Urinary bladder (tissue), 4 donors: ENCODE measurements at places on chromosomes 5 and 9. TPM values are rescaled to one million over a fixed set of nuclear protein-coding genes. Genes with fewer than 3 reads are reported as not detected.

DNA sequence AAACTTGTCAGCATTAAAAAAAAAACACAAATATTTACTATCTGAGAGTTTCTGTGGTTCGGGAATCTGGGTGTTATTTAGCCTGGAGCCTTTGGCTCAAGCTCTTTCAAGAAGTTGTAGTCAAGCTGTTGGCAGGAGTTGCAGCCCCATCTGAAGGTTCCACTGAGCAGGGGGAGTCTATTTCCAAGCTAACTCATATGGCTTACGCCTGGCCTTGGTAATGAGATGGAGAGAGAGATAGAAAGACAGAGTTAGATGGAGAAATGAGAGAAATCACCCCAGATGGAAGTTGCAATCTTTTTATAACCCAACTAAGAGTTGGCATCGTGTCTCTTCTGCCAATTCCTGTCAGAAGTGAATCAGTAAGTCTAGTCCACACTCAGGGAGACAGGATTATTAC is 1075.2 kb upstream of the SEMA6A start:
- no peak for DNase-seq

DNA sequence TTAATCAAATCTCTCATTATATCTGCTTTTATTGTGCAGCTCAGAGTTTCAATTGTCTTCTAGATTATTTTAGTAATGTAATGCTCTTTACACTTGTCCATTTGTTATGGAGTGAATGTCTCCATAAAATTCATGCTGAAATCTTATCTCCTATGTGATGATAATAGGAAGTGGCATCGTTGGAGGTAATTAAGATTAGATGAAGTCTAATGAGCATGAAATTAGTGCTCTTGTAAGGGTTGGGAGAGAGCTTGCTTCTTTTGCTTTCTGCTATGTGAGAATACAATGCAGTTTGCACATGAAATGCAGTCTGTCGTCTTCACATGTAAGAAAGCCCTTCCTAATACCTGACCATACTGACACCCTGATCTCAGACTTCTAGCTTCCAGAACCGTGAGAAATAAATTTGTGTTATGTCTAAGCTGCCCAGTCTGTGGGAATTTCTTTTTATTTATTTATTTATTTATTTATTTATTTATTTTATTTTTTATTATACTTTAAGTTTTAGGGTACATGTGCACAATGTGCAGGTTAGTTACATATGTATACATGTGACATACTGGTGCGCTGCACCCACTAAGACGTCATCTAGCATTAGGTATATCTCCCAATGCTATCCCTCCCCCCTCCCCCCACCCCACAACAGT is 1399.2 kb upstream of the CDH6 start:
- DNase-seq, result no peak

DNA sequence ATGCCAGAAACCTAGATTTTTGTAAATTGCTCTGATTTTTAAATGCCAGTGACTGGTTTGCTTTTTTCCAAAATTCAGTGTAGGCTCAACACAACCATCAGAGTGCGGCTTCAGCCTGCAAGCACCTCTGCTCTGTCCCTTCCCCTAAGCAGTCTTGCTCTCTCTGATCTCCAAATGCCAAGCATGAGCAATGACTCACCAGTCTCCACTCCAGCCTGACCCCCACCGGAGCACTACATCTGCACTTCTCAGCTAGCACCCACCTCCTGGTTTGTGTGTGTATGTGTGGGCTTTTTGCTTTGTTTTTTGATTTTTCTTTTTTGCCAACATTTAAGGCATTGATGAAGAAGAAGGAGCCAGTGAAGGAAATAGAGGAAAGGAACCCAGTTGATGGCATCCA is 61.4 kb upstream of the ADRA1B start:
- no peak for DNase-seq

- DNase-seq, result no peak
Observed at GRCh38 chr5:66992547-66992946, 204.1 kb downstream of the CD180 start.

DNA sequence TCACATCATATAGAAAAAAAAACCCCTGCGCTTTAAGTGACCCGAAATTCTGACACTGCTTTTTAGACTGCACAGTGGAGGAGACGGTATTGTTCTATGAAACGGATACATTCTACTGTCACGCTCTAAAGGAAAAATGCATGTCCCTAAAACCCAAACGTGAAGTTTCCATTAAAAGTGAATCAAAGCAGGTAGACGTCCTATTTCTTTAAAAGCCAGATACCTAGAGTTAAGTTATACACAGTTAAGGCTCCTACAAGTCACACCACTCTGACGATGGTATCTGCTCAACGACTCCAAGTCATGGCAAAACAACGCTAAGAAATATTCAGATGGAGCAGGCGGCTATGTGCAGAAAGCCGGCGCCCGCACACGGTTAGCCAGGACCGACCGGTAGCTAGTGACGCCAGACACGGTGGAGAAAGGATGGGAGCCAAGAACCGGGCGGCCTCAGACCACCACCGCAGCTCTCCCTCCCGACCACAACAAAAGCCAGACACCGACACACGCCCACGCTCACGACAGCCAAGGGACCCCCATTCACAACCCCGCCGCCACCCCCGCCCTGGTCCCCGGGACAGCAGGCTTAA is 734 bp downstream of the SKP1 start:
- no peak for DNase-seq

The PCDHA9 gene
- 0.90 TPM for total RNA-seq

GRCh38 chr5:73791389-73791788 is 165.4 kb downstream of the ARHGEF28 start:
- DNase-seq, result no peak

- no peak for DNase-seq
Observed at GRCh38 chr9:117424291-117424690, 9.4 kb upstream of the ASTN2 start.

The FAM120AOS gene
- 41.1 TPM for total RNA-seq

DNA sequence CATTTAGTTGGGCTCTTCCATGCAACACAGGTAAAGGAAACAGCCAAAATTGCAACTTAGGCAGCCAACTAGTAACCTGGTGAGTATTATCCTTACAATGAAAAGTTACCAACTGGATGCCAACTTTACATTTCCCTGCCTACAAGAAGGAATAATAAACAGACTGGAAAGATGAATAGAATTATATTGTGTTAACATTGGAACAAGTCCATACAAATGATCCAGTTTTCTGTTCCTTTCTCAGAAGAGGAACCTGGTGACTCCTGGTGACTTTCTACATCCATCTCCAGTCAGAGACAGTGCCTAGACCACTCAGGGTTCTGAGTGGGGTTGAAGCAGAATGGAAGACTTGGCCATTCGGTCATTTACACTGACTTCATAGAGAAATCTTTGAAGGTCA is 20.6 kb downstream of the MARCHF3 start:
- DNase-seq, result no peak

DNA sequence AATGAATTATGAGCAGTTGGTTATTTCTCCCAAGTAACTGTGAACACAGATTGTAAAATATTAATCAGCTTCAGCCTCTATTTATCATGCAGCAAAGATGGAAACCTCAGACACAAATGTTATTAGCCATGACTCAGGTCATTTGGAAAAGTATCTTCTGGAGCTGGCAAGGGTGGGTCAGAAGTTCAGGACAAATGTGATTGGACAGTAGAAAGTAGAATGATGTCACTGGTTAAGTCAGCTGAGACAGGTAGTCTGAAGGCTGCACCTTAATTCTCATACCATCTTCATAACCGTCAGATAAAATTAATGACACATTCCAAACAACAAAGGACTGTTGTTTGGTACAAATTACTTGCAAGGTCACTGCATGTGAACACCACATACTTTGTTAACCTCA is 140.2 kb downstream of the EMB start:
- DNase-seq, result no peak

DNA sequence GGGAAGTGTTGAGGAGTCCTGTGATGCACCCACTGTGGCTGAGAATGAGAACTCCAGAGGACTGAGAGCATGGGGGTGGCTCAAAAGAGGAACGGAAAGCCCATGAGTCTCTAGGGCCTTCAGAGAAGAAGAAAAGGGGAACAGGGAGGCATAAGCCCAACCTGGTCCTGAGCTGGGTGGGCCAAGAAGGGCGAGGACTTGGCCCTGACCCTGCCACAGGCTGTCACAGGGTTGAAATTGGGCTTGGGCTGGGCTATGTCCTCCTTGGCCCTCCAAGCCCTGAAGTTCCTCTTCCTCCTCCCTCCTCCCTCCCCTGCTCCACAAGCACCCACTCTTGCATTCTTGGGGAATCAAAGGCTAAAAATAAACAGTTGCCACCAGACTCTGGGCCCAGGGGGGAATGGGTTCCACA is 49.3 kb upstream of the PPARGC1B start:
- no peak for DNase-seq
